NK-92 treated with Interleukin-12 subunit alpha and Interleukin-12 subunit beta, amount 100 ng/mL, for 24 hours (cell line): ENCODE measurements at places on chromosomes 11 and 22.

GRCh38 chr11:4522339-4522738 is 22.7 kb upstream of the OR52M1 start:
- DNase-seq, result no peak

DNA sequence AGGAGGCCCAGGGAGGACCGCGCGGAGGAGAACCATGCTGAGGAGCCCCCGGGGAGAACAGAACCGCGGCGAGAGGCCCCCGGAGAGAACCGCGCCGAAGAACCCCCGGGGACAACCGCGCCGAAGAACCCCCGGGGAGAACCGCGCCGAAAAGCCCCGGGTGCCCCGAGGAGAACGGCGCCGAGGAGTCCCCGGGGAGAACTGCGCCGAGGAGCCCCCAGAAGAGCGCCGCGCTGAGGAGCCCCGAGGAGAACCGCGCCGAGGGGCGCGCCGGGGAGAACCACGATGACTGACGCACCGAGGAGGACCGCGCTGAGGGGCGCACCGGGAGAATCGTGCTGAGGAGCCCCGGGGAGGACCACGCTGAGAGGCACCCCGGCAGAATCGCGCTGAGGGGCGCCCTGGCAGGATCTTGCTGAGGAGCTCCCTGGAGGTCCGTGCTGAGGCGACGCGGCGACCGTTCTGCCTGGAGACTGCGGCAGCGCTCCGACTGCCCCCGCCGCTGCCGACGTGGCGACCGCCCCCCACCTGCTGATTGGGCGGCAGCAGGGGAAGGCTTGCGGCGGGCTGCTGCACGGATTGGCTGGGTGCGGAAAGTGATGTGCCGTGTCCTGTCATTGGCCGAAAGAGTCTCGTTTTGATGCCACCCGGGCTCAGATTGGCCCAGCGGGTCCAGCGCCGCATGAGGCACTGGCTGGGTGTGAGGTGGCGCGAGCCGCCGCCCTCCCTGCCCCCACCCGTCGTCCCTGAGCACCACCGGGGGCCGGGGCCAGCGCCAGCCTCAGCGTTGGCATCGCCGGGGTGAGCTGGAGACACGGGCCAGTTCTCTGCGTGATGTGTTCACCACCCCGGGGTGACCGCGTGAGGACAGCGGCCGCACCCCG is at the start of gene KCNQ1OT1:
Gene KCNQ1OT1, minus strand, starts transcription at position 464 of the 884 bp plus-strand sequence.
- peak; percentile 77 for DNase-seq

DNA sequence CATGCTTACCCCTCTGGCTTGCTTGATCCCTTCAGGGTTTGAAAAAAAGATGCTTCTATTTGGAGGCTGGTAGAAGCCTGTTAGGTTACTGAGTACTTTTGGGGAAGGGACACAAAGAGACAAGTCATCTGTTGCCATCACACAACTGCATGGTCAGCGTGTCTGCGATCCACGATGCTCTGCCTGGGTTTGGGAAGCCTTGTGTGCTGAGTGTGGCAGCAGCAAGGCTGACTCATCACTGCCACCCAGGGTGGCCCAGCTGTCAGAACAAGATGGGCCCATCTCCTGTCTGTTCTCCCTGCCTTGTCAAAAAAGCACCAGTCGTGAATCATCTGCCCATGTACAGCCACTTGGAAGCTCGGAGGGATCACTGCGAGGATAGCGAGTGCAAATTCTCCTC is 26.2 kb downstream of the UBASH3B start:
- DNase-seq, result no peak

DNA sequence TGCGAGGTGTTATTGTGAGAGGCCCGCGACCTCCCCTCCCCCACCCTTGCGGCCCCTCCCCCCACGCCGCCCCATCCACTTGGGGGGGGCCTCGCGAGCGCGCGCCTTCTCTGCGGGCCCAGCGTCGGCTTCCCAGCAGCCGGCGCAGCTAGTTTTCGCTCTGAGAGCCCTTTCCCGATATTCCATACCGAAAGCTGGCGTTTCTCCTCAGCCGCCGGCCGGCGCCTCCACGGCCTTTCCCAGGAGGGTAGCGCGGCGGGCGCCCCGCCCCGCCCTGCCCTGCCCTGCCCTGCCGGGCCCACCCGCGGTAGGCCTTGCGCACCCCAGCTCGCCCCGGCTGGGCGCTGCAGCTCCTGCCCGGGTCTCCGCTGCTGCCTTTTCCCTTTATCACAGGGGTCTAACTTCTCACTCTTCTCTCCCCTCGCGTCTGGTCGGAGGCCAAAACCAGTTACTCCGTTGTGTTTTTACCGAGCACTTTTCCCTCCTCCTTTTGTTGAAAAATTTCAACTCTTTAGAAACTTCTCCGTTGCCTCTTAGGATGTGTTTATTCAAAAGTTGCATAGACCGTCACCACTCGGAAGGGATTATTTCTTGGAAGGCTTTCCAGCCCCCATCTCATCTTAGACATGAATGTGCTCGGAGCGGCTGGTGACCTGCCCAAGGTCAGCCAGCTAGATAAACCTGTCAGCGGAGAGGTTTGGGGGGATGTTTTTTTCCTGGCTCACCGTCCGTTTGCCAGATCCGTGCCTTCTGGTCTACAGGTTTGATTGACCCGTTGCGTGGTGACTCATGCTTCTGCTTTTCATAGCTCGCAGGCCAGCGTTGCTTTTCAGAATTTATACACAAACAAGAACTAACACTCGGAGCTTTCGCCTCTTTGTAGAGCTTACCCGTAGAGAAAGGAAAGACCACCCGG is 648 bp downstream of the PAFAH1B2 start:
- DNase-seq, result peak; percentile 73

- no peak for DNase-seq
Measured at GRCh38 chr11:68160100-68160695, 39.0 kb upstream of the CHKA start.

DNA sequence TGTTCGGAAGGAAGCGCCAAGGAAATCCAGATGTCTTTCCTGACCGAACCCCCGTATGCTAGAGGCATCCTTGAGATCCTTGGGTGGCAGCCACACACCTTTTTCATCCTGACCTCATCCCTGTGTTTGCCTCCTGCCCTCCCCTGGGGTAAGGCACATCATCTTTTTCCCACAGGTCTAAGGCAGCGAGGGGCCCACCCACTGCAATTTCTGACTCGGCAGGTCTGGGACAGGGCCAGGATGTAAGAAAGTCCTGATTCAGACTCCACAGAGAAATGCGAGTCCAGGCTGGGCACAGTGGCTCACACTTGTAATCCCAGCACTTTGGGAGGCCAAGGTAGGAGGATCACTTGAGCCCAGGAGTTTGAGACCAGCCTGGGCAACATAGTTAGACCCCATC is 10.5 kb downstream of the ZMAT5 start:
- DNase-seq, result no peak

- no peak for DNase-seq
Measured at GRCh38 chr11:5597953-5598352, 1.5 kb downstream of the TRIM6 start.

GRCh38 chr11:102850973-102851745 is 7.8 kb upstream of the MMP3 start:
- no peak for DNase-seq

DNA sequence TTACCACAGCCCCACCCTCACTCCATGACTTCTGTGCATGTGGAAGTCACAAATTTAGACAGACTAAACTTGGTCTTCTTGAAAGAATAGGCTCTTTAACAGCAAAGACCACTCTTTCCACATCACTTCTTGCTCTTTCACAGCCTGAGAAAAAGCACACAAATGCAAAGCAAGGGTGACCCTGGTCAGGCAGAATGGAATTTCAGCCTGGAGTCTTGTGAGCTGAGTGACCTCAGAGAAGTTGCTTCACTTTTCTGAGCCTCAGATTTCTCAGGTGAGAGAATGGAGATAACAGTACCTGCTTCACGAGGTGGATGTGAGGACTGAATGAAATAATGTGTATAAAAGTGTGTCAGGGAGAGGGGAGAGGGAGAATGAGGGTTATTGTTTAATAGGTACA is 26.8 kb upstream of the LIPT2 start:
- DNase-seq, result no peak

DNA sequence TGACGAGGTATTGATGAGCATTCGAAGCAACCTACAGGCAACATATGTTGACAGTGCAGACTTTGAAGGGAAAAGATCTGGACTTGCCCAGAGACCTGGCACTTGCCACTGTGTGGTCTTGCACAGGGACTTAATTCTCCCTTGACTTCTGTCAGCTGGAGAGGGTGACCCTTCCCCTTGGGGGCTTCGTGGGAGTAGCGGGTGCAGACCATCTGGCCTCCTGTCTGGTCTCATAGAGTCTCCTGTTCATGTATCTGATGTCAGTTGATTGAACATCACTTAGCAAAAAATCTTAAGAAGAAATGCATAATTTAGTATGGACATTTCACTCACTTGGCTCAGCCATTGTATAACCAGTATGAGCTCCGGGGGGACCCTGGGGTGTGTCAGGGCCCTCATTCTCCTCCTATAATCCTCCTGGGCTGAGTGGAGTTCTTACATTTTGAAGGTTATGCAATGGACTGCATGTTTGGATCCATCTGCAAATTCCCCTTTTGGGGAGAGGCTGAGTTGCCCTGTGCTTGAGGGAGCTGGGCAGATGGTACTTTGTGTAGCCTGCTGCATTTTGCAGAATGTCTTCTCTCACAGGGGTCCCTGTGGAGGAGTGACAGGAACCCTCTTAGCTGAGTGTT is 13.0 kb downstream of the BCR start:
- no peak for DNase-seq

GRCh38 chr11:127640561-127641451 is 640.2 kb upstream of the KIRREL3 start:
- no peak for DNase-seq

DNA sequence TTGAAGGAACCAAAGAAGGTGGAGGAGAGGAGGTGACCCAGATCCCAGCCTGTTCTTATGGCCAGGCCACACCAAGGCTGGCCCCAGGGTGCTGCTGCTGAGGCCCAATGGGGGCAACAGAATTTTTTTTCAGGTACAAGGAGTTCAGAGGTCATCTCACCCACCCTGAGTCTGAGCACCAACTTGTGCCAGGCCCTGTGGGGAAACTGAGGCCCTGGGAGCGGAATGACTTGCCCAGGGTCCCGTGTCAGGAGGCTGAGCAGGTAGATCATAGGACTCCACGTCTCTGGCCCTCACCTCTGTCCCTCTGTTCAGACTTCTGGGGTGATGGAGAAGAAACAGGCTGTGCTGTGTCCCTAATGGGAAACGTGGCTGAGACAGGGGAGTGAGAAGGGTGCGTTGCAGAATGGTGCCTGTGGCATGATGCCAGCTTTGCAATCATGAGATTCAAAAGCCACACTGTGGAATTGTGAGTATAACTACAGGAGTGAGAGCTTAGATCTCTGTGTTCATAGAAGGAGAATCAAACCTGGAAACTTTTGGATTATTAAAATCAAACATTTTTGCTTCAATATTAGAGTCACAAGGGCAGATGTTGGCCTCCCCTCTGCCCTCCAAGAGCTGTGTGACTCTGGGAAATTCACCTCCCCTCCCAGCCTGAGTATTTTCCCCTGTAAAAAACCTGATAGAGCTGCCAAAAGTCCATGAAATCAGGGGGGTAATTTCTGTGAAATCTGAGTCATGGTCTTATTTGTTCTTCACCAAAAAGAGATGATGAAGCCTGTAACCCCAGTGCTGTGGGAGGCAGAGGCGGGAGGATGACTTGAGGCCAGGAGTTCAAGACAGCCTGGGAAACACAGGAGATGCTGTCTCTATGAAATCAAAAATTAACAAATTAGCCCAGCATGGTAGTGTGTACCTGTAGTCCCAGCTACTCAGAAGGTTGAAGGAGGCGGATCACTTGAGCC is 874 bp downstream of the APOL1 start:
- DNase-seq, result no peak

DNA sequence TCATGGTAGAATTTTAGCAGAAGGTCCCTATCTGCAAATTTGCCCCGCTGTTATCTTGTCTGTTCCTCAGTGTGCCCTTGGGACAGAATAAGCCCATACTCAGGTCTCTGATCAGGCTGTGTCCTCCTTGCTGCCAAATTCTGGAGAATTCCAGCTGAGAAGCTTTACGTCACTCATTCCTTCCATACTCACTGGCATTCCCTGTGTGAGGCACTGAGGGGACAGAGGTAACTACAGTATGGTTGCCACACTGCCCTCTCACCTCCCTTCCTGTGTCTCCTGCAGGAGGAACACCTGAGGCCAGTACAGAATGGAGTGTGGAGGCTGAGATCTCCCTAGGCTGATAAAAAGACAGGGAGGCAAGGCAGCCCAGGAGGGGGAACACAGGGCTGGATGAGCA is 31.5 kb downstream of the SHISA8 start:
- DNase-seq, result no peak

DNA sequence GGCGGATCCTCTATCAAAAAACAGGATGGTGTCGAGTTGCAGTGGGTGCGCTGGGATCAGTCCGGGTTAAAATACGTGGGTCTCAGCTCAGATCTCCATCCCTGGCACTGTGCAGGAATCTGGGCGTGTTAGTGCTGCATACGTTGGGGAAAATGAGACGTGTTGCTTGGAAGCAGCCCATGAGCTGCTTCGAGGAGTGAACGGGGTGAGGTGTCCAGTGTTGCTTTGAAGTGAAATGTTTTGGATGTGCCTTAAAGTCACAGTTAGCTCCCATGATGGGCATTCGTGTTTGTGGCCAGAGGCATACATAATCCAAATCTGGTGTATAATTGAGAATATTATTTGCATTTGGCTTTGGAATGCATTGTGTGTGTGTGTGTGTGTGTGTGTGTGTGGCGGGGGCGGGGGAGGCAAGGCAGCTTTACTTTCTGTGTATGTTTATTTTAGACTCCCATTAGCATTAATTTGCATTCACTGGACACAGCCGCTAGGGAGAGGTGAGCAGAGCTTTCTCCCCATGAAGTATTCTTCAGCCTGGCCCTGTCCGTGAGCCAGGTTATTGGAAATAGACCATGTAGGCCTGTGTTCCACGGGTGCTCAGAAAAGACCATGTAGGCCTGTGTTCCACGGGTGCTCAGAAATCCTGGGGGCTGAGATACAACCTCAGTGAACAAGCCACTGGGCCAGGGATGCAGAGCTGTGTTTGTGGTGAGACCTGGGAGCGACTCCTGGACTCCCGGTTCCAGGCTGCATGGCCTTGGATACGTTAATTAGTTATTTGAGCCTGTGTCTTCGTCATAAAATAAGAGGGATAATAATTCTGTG is 134.6 kb downstream of the ST3GAL4 start:
- DNase-seq, result no peak

GRCh38 chr11:95544095-95544856 is 245.3 kb downstream of the FAM76B start:
- no peak for DNase-seq

- no peak for DNase-seq
Measured at GRCh38 chr22:44385781-44386180, 73.0 kb upstream of the SHISAL1 start.

GRCh38 chr22:41885516-41885915 is 29.4 kb downstream of the SHISA8 start:
- no peak for DNase-seq

GRCh38 chr22:26585104-26585790 is 4.7 kb downstream of the TPST2 start:
- no peak for DNase-seq

GRCh38 chr11:112013497-112014164 is 11.6 kb upstream of the DLAT start:
- DNase-seq, result no peak

- DNase-seq, result no peak
Measured at GRCh38 chr11:91231226-91231625, 993.4 kb upstream of the FAT3 start.
